Vagina (tissue), 2 donors: ENCODE measurements at places on chromosomes 6 and 20. TPM values are rescaled to one million over a fixed set of nuclear protein-coding genes. Genes with fewer than 3 reads are reported as not detected.

GRCh38 chr20:24235296-24236175 is 233.9 kb upstream of the SYNDIG1 start:
- no peak overlapping the region for H3K27ac ChIP-seq
- no peak for DNase-seq
- no peak overlapping the region for H3K4me3 ChIP-seq
- no peaks in the 10 kb centered on the region for H3K36me3 ChIP-seq
- no peaks in the 10 kb centered on the region for H3K4me1 ChIP-seq

PTGIS gene
- 51.1 TPM for total RNA-seq

- H3K36me3 ChIP-seq: no peaks in the 10 kb centered on the region
- no peak overlapping the region for H3K27ac ChIP-seq
- H3K4me1 ChIP-seq: no peaks in the 10 kb centered on the region
- DNase-seq: no peak
- no peaks in the 10 kb centered on the region for H3K27me3 ChIP-seq
Measured at GRCh38 chr20:13526551-13526950, 112.2 kb downstream of the TASP1 start.

GRCh38 chr6:71480577-71480976 is 192.0 kb downstream of the OGFRL1 start:
- no peak for DNase-seq
- peaks cover 8% of the 10 kb centered on the region for H3K4me1 ChIP-seq
- H3K36me3 ChIP-seq: no peaks in the 10 kb centered on the region
- H3K27me3 ChIP-seq: no peaks in the 10 kb centered on the region
- no peak overlapping the region for H3K4me3 ChIP-seq
- H3K27ac ChIP-seq: no peak overlapping the region

GRCh38 chr6:104954190-104954797 is 2.6 kb upstream of the LIN28B start:
- H3K4me1 ChIP-seq: no peaks in the 10 kb centered on the region
- DNase-seq: no peak
